ENCODE measurements at places on chromosomes 11 and 22.

GRCh38 chr11:128498721-128499245, 88.6 kb downstream of the ETS1 start:
- DNase-seq = peak; percentile 73

- DNase-seq = no peak
These were observed 2.7 kb upstream of the VPREB3 start for GRCh38 chr22:23756891-23757290.

DNA sequence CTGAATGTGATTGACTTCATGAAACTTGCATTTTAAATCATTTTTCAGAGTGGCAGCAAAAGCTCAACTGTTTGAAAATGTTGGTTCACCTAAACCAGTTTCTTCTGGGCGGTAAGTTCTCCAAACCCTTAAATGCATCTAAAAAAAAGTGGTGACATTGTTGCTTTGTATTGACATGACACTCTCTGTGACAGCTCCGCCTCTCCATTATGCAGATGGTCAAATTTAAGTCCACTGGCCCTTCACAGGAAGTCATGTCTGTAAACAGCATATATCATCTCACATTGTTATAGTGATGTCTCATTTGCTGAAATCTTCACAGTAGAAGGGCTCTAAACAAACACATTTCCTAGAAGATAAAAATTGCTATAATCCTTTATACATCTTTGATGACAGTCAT, 150.7 kb downstream of the PGR start:
- DNase-seq = no peak

DNA sequence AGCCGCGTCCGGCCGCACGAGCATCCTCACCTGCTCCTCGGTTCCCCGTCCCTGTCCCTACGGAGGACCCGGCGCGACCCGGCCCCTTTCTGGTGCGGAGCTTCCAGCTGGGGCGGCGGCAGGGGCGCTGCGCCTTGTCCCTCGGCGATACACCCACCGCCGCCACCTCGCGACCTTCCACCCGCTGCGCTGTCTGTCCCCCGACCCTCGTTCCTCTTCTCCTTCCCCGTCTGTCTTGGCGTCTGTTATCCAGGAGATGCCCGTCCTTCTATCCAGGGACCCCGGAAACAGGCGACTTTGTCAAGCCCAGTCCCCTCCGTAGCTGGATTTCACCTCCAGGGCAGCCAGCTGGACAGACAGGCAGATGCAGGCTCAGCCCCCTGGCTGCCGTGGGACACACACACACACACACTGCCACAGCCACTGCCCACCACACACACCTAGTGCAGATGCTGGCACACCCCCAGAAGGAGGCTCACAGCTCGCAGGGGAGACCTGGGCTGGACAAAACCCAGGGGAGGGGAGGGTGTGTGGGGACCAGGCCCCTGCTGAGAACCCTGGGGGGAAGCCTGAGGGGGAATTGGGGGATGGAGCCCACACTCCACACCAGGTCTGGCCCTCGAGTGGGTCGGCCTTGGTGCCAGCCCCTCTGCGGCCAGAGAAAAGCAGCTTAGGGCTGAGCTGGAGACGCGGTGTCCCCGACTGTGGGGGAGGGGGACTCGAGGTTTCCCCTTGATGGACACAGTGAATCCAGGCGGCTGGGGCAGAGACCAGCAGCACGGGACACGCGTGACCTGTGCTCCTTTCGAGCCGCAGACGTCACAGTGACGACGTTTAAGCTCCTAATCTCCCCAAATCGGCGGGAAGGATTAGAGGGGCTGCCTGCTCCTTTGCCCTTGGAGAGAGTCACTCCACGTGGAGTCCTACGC, 788 bp downstream of the DRD4 start:
- DNase-seq = peak; percentile 45

GRCh38 chr11:17527628-17527995, 16.6 kb downstream of the USH1C start:
- no peak for DNase-seq

DNA sequence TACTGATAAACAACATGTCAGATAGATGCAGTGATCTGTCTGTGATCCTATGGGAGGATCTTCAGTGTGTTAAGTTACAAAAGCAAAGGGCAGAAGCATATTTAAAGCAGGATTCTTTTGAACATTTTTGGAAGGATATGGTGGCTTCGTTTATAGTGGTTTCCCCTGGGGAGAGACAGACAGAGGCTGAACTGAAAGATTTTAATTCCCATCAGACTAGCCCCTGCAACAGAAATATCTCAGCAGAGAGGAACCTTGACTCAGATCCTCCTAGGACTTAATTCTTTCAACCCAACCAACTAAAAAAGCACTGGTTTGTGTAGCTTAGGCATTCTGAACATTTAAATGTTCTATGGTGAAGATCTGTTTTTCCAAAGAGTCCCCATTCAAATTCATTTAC, 5.7 kb downstream of the CLTCL1 start:
- DNase-seq = no peak

DNA sequence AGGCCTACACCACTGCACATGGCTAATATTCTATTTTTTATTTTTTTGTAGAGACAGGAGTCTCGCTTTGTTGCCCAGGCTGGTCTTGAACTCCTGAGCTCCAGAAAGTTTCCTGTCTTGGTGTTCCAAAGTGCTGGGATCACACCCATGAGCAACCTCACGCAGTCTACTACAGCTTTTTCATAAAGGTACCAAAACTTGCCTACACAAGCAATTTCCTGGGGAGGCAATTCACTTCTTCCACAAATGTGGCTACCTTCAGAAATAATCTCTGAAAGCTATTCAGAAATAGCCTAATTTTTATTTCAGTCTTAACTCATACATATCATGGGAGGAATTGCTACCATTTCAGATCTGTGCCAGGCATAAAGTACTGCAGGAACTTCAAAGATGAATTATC, 11.4 kb downstream of the SLC35F2 start:
- no peak for DNase-seq

DNA sequence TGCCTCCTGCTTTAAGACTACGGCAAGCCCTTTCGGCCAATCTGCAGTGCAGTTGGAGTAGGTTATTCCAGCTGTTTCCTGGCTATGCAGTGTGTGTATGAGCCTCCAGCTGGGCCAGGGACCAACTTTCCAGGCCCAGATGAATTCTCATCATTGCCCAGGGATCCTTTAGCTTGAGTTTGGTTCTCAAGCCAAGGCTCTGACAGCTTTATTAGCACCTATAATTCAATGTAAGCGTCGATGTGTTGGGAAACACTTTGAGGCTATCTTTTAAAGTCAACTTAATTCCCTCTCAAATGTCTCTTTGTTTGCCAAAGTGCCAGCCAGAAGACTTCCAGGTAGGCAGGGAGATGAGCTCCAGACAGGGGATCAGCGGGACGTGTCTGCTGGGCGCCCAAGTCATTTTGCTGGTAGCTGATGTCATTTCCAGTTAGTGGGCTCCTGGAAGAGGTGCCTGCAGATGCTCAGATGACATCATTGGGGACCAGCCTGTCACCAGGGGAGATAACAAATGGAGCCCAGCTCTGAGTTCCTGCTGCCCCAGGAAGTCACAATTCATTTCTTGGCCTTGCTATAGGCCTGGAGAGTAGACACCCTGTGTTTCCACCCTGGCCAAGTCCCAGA, 520.4 kb downstream of the SOX6 start:
- no peak for DNase-seq

GRCh38 chr22:32951076-32951806, 106.9 kb downstream of the SYN3 start:
- peak; percentile 4 for DNase-seq

GRCh38 chr22:49373801-49374226, 453.9 kb downstream of the BRD1 start:
- DNase-seq = no peak

- no peak for DNase-seq
These were observed 50.3 kb upstream of the E2F8 start for GRCh38 chr11:19291064-19291463.

- DNase-seq = no peak
These were observed 63.2 kb downstream of the SHANK2 start for GRCh38 chr11:71188886-71189767.

DNA sequence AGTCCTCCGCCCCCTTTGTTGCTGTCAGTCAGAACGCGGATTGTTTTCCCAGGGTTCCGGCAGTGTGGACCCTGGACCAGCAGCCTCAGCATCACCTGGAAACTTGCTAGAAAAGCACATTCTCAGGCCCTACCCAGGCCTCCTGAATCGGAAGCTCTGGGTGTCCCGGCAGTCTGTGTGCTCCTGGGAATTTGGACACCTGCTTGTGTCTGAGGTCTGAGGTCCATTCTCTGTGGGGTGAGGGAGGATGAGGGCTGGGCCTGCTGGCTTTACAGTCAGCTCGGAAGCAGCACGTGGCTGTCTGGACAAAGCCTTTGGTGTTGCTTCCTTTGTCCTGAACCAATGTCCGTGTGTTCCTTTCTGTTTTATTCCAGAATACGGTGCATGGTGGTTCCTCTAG, 299.7 kb downstream of the TBC1D22A start:
- no peak for DNase-seq

DNA sequence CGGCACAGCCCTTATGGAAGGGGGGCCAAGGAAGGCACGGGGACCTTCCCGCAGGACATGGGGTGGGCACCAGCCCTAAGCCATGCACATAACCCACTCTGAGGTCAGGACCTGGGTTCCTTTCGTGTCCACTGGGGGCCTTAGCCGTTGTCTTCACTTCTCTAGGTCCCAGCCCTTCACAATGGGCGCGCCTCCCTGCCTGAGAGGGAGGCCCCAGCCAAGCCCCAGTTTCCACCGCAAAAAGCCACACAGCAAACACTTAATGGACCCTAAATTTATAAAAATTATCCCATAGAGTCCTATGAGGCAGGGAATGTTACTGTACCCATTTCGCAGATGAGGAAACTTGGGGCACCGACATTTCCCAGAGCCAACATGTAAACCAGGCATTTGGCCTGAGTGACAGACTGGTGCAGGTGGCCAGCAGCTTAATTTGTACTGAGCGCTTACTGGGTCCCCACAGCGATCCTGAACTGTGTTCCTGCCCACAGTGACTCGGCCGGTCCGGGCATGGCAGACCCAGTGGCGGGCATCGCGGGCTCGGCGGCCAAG, 1.2 kb downstream of the GAS2L1 start:
- DNase-seq = no peak

DNA sequence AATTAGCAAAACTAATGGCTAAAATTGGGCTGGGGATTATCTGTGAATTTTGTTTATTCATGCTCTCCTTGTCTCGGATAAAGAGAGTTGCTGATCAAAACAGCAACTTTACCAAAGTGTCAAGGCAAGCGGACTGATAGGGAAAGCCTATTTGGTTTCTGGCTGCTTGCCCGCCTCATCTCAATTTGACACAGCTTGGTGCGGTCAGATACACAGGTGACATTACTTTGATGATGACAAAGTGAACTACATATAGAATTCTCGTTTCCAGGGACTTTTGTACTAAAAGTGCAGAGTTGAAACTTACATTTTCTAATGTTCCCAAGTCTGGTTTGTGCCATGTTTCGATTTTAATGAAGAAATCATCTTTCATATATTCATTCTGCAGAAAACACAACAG, 22.8 kb downstream of the PITPNB start:
- DNase-seq = no peak

DNA sequence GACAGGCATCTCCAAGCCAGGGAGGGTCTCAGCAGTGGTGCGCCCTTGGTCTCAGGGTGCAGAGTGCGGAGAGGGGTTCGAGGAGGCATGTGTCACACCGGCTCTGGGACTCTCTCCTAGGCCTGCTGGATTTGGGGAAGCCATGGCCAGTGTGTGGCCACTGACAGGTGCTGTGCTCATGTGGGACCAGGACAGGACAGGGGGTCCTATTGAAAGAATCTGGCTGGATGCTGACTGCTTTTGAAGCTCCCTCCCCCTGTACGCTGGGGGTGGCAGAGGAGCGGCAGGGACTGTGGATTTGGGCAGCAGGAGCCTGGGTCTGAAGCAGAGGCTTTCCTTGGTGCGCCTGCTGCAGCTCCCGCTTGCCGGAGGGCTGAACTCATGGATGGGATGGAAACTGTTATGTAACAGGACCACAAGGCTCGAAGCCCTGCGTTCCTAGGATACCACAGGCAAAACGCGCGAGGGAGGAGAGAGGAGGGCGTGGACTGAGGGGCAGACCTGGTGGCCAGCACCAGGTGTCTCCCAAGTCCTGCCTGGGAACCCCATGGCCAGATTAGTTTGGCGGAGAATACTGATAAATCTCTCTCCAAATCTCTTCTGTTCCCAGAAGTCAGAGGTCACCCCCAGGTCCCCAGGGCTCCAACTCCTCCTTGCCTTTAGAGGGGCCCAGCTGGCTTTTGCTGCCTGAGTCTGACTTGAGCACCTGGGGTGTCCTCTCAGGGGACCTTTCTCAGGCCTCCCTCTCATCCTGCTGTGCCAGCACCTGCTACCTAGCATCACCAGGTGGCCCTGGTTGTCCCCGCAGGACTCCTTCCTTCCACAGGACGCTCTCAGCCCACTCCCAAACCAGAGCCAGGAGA, 13.8 kb upstream of the TEF start:
- DNase-seq = peak; percentile 48

- DNase-seq = peak; percentile 93
These were observed 624.7 kb downstream of the BUD13 start for GRCh38 chr11:116148056-116148455.

- peak; percentile 67 for DNase-seq
These were observed 6.7 kb upstream of the AHNAK start for GRCh38 chr11:62553080-62553838.

- DNase-seq = no peak
These were observed 346.2 kb downstream of the CADM1 start for GRCh38 chr11:115158053-115158452.

GRCh38 chr11:36376888-36377758, 81.0 kb downstream of the PRR5L start:
- peak; percentile 82 for DNase-seq

GRCh38 chr11:35814720-35815305, 129.0 kb upstream of the LDLRAD3 start:
- DNase-seq = no peak

- DNase-seq = no peak
These were observed 39.7 kb downstream of the ADAMTS15 start for GRCh38 chr11:130487924-130488815.

DNA sequence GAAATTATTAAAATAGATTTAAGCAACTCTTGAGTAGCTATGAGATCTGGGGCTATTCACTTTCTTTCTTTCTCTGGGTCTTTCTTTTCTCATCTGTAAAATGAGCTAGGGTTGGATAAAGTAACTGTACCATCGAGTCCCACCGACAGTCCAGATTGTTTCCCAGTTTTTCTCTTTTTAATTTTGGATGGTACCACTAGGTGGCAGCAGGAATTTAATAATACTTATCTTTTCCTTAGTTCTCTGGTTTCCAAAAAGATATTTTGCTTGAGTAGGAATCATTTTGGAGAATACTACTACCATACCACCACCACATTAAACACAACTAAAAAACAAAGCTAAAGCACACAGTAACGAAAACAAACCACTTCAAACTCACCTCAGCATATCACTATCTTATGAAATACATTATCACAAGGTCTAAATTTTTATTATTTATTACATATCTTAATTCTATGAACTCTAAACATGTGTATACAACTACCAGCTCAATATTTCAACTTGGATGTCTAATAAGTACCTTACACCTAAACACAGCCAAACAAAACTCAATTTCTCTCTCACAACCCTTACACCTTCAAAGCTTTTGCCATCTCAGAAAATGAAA, 584.0 kb downstream of the KCNA4 start:
- DNase-seq = peak; percentile 29

Data from NCI-H69 (cell line).